ENCODE measurements at places on chromosomes 16 and 17.

DNA sequence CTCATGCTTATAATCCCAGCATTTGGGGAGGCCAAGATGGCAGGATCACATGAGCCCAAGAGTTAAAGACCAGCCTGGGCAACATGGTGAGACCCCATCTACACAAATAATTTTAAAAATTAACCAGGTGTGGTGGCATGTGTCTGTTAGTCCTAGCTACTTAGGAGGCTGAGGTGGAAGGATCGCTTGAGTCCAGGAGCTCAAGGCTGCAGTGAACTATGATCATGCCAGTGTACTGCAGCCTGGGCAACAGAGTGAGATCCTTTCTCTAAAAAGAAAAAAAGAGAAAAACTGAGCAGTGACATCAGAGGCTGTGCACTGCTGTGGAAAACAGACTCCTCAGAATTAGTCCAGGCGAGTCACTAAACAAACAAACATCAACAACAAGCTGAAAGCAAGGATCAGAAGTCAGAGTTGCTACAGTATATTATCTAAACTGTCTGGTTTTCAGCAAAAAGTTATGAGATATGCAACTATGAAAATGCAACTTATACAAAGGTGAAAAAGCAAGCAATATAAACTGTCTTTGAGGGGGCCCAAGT is 39.3 kb downstream of the CBFB start:
- DNase-seq, result no peak

DNA sequence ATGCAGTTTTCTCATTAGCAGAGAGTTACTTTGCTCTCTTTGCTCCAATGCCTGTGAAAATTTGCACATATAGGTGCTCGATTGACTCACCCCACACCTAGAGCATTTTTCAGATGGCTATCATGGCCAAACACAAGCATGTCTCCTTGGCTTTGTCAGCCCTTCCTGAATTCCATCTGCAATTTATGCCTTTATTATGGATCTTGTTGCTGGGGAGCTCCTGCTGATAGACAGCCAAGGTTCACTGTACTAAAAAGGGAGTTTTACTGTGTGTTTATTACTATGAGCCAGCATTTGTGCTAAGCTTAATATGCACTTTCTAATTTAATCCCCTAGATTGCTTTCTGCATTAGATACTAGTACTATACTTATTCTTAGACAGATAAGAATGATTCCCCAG is 93.3 kb downstream of the TOX3 start:
- no peak for DNase-seq

- no peak for DNase-seq
Observed at GRCh38 chr16:75774197-75774596, 47.9 kb upstream of the CPHXL start.

- DNase-seq, result peak; percentile 50
Observed at GRCh38 chr16:67857547-67858233, 10.2 kb upstream of the CENPT start.

DNA sequence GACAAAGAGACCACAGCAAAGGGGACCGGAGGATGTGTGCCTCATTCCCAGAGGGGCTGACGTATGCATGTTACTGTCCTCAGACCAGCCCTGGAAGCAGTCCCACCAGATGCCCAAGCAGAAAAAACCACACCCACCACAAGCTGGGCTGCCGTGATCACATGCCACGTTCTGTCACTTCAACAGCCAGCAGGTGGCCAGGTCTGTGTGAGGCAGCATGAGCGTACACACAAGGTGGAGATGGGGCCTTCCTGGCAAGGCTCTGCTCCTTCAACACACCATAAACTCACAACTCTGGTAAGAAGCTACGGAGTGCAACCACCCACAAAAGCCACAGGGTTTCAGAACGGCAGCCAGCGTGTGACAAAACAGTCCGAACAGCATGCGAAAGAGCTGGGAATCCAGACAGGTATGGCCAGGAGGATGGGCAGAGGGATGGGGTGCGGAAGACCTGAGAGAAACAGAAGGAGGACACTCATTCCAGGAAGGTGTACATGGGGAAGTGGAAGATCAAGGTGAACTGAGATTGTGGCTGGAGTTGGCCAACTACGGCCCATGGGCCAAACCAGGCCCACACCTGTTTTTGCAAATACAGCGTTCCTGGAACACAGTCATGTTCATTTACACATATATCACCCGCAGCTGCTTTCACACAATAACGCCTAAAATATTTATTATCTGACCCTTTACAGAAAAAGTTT is 27.9 kb downstream of the MBTPS1 start:
- peak; percentile 79 for DNase-seq

GRCh38 chr17:67139784-67140665 is 95.7 kb downstream of the CACNG1 start:
- DNase-seq, result peak; percentile 50

DNA sequence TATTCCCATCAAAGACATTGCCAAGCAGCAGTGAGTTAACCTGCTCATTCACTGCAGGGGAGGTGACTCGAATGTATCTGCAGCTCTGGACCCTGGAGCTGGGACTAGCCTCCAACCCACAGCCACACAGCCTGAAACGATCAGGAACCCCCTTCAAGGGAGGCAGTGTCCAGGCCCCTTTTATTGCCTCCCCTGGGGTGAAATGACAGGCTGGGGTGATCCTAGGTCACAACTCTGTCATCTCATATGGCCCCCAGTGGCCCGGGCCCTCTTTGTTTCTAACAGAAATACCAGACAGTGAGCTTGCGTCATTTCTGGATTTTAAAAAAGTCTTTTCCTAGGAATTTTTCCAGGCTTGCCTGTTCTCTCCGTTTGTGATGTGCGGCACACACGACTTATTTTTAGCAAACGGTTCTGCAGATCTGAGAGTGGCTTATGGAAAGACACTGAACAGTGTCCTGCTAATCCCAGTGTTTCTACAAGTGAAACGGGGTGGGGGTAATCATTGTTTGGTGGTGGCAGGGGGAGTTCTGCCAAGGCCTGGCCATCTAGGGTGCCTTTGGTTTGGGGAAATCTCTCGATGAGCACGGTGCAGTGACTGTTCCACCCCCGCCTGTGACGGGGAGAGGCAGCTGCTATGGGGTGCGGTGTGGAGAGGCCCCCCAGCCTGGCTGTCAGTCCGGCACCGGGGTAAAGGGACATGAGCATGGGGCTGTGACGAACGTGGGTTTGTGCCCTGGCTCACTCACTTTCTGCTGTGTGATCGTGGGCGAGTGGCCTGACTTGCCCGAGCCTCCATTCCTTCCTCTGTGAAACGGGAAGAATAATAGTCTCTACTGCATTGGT is 27.2 kb downstream of the NAGPA start:
- DNase-seq, result no peak

GRCh38 chr16:88534638-88535190 is 35.5 kb upstream of the ZC3H18 start:
- peak; percentile 48 for DNase-seq

DNA sequence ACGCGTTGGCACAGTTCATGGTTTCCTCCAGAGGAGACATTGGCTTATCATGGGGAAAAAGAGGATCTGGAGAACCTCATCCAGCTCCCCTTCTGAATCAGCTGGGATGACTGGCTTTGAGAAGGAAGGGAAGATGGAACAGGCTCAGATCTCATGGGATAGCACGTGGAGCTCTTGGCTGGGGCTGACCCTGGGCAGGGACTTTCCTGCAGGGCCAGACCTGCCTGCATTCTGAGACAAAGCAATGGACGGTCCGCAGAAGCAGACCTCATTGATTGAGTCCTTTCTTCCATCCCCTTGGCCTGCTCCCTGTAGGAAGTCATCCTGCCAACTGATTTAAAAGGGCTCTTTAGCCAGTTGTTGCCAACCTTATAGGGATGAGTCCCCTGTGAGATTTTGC is 26.2 kb downstream of the PLCD3 start:
- no peak for DNase-seq

DNA sequence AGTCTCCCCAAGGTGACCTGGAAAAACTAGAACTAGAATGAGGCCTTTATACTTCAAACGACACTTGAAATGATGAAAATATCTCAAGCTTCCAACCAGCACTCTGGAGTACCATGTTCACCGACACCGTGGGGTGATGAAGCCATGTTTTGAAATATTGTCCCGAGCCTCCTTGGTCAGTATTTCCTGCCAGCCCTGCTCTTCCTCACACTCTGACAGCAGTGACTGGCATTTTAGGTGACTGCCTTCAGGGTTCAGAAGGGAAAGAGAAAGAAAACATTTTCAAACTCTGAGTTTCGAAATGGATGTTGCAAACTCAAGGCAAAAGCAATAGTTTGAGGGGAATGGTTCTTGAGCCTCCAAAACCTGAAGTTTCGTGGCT is 39.3 kb upstream of the IRX6 start:
- no peak for DNase-seq

GRCh38 chr16:2838928-2839327 is 8.8 kb downstream of the ZG16B start:
- peak; percentile 83 for DNase-seq

- DNase-seq, result peak; percentile 75
Observed at GRCh38 chr16:30535106-30535776, 583 bp upstream of the ZNF747 start.

DNA sequence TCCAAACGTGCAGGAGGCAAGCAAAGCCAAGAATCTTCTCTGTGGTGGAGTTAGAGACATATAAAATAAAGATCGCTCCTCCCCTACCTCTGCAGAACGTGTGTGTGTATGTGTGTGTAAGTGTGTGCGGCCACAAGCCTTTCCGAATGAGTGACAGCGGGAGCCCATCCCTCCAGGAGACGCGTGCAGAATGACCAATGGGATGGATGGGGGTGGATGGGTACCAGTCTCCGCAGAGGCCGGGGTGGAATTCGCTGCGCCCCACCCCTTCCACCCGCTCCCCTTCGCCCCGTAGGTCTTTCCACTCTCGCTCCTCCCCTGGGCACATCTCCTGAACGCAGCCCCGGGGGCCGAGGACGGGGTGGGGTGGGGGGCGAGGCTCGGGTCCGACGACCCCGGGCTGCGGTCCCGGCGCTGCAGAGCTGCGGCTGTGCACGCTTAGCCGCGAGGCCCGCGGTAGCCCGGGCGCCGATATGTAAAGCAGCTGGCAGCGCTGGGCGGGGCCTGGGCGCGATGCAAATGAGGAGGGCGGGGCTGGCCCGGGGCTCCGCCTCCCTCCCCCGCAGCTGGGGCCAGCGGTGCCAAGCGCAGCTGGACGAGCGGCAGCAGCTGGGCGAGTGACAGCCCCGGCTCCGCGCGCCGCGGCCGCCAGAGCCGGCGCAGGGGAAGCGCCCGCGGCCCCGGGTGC is at the start of gene PRKCB:
TSS of gene PRKCB (plus strand) at position 594 of the 688 bp plus-strand sequence.
- DNase-seq, result peak; percentile 97

DNA sequence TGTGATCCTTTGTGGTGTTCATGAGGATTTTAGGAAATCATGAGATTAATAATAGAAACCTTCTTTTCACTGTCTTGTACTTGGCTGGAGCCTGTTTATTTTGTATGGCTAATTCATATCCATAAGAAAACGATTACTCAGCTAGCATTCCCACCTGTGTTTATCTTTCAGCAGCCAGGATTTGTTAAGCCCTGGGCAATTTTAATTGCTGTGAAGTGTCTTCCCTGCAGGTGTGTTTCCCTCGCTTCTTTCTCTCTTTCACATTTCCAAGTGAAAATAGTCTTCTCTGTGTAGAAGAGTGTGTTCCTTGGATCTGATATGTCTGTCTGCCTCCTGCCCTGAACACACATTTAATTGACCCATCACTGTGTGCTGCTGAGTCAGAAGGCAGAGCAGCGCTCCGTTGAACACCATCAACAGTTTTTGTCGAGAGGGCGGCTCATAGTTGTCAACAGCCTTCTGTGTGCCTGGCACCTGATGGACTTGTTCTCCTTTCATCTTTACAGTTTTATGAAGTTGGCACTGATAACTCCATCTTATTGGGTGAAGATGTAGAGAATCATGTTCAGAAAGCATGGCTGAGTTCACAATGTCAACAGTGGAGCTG is 83.2 kb downstream of the SPECC1 start:
- no peak for DNase-seq

GRCh38 chr16:48014349-48015135 is 141.3 kb downstream of the ABCC12 start:
- DNase-seq, result no peak

DNA sequence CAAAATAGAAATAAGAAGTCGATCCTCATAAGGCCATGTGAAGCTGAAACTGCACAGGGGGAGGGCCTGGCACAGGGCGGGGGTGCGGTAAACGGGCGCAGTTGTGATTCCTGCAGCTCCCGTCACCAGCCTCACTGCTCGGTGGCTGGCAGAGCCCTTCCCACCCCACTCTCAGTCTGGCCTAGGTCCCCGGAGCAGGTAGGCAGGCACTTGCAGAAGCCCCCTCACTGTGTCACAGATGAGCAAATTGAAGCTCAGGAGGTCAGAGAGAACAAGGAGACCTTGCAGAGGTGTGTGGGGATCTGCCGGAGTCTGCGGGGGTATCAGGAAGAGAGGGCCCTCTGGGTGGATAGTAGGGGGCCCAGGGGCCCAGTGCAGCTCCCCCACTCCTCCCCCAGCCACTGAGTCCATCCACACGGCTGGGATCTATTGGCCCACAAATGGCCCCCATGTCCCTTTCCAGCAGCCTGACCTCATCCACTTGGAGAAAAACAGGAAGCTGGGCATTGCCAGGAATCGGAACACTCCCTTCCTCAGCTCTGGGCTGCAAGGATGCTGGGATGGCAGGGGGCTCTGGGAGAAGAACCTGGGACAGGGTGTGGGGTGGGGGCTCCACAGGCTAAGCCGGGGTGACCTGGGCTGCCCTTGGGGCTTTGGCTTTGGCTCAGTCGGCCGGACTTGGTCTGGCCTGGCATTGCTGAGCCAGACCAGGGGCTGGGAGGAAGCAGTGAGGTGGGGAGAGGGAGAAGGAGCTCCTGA is 21.4 kb upstream of the MAP3K14 start:
- DNase-seq, result no peak

DNA sequence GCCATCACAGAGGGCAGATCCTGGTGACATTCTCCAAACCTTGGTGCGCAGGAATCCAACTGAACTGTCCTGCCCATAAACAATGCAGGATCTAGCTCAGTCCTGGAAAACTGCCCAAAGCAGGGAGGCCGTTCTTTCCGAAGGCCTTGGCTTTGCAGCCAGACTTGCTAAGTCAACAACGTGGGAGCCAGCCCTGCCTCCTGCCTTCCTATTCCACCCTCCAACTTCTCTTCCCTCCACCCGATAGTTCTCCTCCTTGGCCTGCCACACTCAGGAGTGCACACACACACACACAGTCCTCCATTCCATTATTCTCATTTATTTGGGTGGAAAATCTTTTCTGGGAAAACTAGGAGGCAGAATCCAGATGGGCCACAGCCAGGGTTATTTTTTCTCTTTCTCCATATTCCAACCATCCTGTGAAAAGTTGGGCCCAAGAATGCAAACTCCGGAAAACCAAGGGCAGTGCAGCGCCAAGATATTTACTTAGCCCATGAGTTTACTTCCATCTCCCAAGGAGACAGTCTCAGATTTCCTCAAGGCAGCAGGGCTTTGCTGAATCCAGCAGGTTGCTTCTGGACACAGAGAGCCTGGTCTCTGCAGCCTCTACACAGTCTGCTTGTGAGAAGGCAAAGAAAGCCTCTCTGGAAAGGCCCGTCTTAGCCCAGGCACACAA is 15.8 kb downstream of the COPRS start:
- DNase-seq, result no peak

- no peak for DNase-seq
Observed at GRCh38 chr16:71490361-71490760, 1.2 kb upstream of the ZNF19 start.

GRCh38 chr17:21339011-21339410 is 37.1 kb upstream of the KCNJ12 start:
- no peak for DNase-seq

Measured in hematopoietic multipotent progenitor cell treated with erythropoietin and hydrocortisone succinate and interleukin-3 and kit ligand, for 4 days (in vitro differentiated cells).